ENCODE measurements at places on chromosomes 3 and 15.

DNA sequence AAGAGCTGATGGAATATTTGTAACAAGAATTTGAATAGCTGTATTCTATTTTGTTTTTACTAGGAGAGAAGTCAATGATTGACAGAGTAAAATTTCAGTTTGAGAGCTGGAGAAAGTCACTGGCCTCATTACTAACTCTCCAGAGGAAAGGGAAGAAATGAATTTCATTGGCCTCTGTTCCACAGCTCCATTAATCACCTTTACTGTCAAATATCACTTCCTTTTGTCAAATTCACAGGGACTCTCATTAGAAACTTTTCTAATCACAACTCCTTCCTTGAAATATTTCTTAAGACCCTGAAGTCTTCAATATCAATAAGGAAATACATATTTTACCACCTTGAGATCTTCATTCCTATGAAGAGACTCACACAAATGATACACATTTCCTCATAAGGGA is 379.9 kb upstream of the RASGRP1 start:
- no peak overlapping the region for H3K27ac ChIP-seq
- no peak for DNase-seq
- H3K4me1 ChIP-seq = no peaks in the 10 kb centered on the region
- no peak overlapping the region for H3K4me3 ChIP-seq
- no peaks in the 10 kb centered on the region for H3K36me3 ChIP-seq

- no peaks in the 10 kb centered on the region for H3K4me1 ChIP-seq
- peaks cover 41% of the 10 kb centered on the region for H3K27me3 ChIP-seq
- no peaks in the 10 kb centered on the region for H3K36me3 ChIP-seq
- DNase-seq = no peak
- H3K4me3 ChIP-seq = no peak overlapping the region
Observed at GRCh38 chr3:45771831-45772230, 24.5 kb downstream of the SLC6A20 start.

- H3K27me3 ChIP-seq = no peaks in the 10 kb centered on the region
- peaks cover 15% of the 10 kb centered on the region for H3K36me3 ChIP-seq
- H3K27ac ChIP-seq = no peak overlapping the region
- H3K4me1 ChIP-seq = no peaks in the 10 kb centered on the region
- H3K4me3 ChIP-seq = no peak overlapping the region
Observed at GRCh38 chr3:161067335-161067734, 37.8 kb downstream of the B3GALNT1 start.

GRCh38 chr3:6108957-6109356 is 752.0 kb upstream of the GRM7 start:
- no peaks in the 10 kb centered on the region for H3K27me3 ChIP-seq
- no peaks in the 10 kb centered on the region for H3K4me1 ChIP-seq
- no peak for DNase-seq
- no peak overlapping the region for H3K4me3 ChIP-seq

DNA sequence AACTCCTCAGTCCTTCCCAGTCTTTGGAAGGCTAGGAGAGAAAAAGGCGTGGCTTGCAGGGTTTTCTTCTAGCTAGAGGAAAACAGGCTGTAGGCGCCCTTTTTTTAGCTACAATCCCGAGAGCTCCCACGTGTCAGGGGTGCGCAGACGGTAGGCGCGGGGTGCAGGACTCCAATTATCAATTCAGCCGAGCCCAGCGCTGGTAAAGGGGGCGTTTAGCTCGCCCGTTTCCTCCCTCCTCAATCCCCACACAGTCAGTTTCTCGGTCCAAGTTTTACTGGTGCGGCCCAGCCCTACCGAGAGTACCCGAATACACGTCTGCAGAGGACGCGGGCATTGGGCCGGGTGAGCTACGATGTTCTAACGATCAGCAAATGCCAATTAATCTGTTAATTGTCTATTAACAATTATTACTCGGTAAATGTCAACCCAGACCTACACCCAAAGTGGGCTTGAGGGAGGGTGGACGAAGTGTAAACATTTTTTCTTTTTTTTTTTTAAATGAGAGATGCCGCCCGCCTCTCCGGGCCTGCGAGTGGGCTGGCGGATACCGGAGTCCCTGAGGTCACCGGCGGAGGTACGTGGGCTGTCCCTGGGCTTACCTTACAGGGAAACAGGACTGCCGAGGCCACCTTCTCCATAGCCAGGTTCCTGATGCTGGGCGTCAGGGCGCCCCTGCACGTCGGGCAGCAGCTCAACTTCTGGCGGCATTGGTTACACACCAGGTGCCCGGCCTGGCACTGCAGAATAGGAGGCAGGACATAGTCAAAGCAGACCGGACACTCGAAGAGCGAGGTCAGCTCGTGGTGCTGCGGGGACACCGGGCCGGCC is 923 bp downstream of the SIAH2 start:
- H3K27ac ChIP-seq = peak overlapping the region; percentile 92
- H3K27me3 ChIP-seq = peaks cover 5% of the 10 kb centered on the region
- no peaks in the 10 kb centered on the region for H3K36me3 ChIP-seq
- DNase-seq = peak; percentile 14
- peak overlapping the region; percentile 97 for H3K4me3 ChIP-seq

GRCh38 chr3:140336465-140336864 is 341.4 kb upstream of the TRIM42 start:
- H3K27me3 ChIP-seq = no peaks in the 10 kb centered on the region
- DNase-seq = no peak
- H3K36me3 ChIP-seq = no peaks in the 10 kb centered on the region
- H3K4me3 ChIP-seq = no peak overlapping the region

- H3K36me3 ChIP-seq = peaks cover under 1% of the 10 kb centered on the region
- H3K27ac ChIP-seq = no peak overlapping the region
- no peaks in the 10 kb centered on the region for H3K27me3 ChIP-seq
- DNase-seq = no peak
Observed at GRCh38 chr3:175914785-175915184, 1055.7 kb downstream of the NAALADL2 start.

- H3K36me3 ChIP-seq = no peaks in the 10 kb centered on the region
- no peak overlapping the region for H3K4me3 ChIP-seq
- peaks cover 4% of the 10 kb centered on the region for H3K27me3 ChIP-seq
- no peak overlapping the region for H3K27ac ChIP-seq
- DNase-seq = no peak
Observed at GRCh38 chr3:139134678-139135372, 90.1 kb upstream of the PRR23C start.

- H3K36me3 ChIP-seq = no peaks in the 10 kb centered on the region
- H3K27ac ChIP-seq = no peak overlapping the region
- H3K27me3 ChIP-seq = no peaks in the 10 kb centered on the region
- no peak for DNase-seq
Observed at GRCh38 chr15:72334842-72335241, 14.9 kb upstream of the CELF6 start.

DNA sequence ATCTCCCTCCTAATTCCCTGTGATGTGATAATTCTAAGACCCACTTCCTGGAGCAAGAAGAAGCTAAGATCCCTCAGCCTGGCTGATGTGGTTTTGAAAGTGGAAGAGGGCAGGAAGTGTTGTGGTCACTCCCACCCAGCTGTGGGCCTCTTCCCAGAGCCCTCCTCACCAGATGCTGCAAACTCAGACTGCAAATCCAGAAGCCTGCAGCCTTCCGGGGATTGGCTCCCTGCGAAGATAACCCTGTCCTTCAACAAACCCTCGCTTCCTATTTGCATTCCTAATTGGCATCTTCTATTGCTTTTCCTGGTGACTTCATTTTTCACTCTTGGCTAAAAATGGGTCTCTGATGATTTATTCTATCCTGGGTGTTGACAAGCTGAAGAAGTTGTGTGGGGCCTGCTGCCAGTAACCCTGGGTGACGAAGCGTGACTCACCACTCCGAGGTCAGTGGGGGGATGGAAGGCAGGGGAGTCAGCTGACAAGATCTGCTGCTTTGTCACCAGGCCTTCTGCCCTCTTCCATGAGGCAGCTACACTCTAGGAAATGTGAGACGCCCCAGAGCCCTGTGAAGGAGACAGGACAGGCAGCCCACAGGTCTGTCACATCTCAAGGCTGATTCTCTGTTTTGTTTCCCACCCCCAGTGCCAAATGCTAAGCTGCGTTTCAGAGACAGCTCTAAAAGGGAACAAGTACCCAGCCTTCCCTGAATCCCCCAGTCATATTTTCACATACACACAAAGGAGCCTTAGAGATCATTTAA is 99.7 kb upstream of the LIPC start:
- H3K36me3 ChIP-seq = peaks cover under 1% of the 10 kb centered on the region
- H3K27me3 ChIP-seq = no peaks in the 10 kb centered on the region
- DNase-seq = peak; percentile 50
- H3K27ac ChIP-seq = peak overlapping the region; percentile 99
- H3K4me1 ChIP-seq = peaks cover 37% of the 10 kb centered on the region

All from neural crest cell (in vitro differentiated cells).